ENCODE measurements at places on chromosomes 16 and 17.

DNA sequence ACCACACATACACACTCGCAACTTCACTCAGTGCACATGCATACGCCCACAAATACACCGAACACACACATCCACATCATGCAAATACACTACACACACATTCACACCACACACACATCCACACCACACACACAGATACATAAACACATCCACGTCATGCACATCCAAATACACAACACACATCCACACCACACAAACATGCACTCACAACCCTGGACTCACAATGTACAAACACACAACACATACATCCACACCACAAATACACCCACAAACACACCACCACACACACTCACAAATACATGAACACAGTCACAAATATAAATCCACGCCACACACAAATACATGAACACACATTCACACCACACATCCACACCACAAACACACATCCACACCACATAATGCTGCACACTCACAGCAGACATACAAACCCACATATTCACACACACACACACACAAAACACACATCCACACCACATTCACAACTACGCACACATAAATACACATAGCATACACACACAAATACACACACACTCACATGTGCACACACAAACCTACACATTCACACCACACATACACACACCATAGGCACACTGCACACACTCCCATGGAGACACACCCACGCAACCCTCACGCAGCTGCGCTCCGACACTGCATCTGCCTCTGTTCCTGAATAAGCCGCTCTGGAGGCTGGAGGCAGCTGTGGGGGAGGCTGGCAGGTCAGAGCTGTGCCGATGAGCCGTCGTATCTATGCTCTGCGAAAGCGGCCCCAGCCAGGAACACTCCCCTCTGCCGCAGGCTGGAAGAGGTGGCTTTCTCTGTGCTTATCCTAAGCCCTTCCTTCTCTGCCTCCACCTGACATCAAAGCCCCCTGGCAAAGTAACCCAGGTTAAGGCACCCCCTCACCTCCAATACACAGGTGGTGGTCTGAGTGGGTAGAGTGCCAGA lies 141.8 kb downstream of the GRIN2A start:
- no peak for DNase-seq

- no peak for DNase-seq
Measured at GRCh38 chr17:74280093-74280513, 6.1 kb downstream of the DNAI2 start.

GRCh38 chr16:88750854-88751253 lies 34.2 kb downstream of the PIEZO1 start:
- DNase-seq, result no peak

DNA sequence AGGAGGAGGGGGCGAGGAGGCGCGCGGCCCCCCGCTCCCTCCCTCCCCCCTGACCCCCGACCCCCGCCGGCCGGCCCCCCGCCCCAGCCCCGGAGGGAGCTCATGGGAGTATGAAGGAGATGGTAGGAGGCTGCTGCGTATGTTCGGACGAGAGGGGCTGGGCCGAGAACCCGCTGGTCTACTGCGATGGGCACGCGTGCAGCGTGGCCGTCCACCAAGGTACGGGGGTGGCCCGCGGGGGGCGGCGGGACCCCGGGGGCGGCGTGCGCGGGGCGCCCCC lies 390 bp downstream of the MLLT6 start:
- DNase-seq, result no peak

DNA sequence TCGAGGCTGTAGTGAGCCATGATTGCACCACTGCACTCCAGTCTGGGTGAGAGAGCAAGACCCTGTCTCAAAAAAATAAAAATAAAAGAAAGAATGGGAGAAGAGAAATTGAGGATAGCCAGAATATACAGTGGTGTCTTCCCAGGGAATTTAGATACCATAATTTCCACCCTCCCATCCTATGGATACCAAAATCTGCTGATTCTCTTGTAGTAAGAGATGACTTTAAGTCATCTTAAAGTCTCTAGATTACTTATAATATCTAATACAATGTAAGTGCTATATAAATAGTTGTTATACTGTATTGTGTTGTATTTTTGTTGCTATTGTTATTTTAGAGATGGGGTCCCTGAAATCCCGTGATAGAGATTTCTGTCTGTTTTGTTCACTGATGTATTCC lies 1.5 kb upstream of the ERAL1 start:
- DNase-seq, result no peak

GRCh38 chr17:44281570-44281969 lies 13.6 kb upstream of the SLC4A1 start:
- no peak for DNase-seq

GRCh38 chr17:63672856-63673255 lies 27.1 kb downstream of the LIMD2 start:
- DNase-seq, result no peak

DNA sequence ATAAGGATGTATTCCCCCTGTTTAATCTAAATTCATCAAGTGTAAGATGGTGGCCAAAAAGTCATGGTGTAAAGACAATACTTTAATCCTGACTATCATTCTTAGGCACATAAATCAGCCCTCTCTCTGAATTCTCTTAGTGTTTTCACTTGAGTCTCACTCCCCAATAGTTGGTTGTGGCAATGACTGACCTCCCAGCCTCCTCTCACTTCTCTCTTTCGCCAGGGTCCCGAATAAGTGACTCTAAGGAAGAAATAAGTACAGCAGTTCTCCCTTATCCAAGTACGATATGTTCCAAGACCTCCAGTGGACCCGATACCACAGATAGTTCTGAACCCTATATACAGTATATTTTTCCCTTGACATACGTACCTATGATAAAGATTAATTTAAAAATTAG lies 335.3 kb downstream of the MAF start:
- DNase-seq, result no peak

GRCh38 chr17:55462711-55463110 lies 41.1 kb upstream of the MMD start:
- peak; percentile 32 for DNase-seq

DNA sequence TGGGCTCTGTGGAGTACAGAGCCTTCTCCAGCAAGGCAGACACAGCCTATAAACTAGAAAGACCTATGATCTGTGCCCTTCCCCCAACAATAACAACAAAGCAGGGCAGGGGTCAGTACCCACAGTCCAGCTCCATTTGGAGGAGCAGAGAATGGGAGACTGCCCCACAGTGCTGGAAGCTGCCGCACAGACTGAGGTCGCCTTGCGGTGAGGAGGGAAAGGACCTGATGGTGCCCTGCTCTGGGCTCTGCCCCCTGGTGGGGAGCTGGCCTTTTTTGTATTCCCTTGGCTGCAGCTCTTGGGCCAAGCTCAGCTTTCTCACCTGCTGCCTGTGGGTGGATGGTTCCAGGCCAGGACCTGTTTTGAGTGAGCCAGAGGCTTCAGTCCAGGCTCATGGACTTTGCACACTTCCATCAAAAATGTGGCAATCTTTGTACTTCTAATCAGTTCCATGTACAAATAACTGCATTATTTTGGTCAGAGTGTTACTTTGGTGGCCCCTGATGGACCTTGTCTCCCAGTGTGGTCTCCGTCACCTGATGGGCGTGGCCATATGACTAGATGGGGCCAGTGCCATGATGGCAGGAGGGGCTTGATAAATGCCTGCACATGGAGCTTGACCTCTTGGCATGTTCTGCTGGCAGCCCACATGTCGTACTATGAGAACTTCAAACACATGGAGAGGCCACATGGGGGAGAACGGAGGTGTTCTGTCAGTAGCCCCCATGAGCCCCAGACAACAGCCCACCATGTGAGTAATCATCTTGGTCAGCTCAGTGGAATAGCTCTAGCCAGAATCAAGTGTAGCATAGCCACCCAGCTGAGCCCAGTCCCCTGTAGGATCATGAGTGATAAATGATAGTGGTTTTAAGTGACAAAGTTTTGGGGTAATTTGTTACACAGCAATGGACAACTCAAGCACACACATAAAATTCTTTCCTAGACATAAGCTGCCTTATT lies 24.2 kb downstream of the B9D1 start:
- peak; percentile 28 for DNase-seq

DNA sequence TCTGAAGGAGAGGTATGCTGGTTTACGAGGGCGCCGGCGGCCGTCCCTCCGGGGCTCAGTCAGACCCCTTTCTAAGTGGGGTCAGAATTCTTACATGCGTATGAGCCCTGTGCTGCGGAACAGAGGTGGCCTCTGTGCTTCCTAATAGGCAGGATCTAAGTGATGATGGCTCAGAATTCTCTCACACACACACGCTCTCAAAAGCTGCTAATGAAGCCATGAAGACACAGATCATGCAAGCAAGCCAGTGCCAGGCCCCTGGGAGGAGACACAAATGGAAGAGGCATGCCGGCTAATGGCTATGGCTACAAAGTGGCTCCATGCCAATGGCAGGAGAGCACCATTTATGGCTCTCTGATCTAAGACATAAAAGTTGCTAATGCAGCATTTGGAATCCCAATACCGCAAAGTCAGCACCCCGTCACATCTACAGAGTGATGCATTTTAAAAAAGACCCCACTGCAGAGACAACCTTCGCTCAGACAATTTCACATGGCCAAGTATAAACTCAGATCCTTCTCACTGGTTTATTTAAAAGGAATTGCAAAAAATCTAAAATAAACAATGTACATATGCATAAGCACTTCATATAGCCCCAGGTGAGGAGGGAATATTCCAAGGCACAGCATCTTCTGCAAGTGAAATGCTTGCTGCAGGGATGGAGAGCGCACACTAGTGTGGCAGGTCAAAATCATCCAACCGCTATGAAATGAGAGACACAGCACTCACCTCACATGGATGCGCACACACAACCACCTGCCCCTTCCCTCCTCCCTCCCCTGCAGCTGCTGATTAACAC lies 24.5 kb downstream of the NPLOC4 start:
- no peak for DNase-seq

DNA sequence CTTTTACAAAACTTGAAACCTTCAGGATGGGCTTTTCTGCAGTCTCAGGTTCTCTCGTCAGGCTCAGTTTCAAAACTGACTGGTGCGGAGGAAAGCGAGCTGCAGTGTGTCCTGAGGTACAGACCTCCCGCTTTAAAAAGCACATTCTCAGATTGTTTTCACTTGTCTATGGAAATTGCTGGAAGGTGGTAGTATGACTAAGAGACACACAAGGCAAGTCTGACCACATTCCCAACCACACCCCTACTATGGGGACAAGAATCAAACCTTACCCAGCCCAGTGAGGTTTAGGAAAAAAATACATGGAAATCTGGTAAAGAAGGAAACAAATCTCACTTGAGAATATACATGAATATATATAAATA lies 18.2 kb downstream of the SRP68 start:
- no peak for DNase-seq

DNA sequence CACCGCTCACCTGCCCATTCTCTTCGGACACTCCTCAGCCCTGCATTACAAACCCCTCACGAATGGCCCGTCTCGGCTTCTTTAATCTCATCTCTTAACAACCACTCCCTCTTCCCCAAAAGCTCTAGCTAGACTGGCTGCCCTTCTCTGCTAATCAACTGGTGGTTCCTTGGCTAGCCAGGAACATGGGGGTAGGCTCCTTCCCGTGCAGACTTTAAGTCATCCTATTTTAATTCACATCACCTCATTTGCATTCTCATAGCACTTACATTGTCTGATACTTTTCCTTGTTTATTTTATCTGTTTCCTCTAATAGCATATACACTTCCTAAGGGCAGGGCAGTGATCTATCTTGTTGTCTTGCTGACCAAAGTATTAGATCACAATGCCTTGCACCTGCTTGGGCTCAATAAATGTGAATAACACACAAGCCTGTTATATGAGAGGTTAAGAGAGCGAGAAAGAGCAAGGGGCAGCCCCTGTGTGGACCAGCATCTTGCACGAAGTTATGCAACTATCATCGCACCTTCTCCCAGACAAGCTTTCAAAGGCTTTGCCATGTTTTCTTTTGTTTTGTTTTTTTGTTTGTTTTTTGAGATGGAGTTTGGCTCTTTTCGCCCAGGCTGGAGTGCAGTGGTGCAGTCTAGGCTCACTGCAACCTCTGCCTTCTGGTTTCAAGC lies 9.8 kb downstream of the TP53 start:
- no peak for DNase-seq

DNA sequence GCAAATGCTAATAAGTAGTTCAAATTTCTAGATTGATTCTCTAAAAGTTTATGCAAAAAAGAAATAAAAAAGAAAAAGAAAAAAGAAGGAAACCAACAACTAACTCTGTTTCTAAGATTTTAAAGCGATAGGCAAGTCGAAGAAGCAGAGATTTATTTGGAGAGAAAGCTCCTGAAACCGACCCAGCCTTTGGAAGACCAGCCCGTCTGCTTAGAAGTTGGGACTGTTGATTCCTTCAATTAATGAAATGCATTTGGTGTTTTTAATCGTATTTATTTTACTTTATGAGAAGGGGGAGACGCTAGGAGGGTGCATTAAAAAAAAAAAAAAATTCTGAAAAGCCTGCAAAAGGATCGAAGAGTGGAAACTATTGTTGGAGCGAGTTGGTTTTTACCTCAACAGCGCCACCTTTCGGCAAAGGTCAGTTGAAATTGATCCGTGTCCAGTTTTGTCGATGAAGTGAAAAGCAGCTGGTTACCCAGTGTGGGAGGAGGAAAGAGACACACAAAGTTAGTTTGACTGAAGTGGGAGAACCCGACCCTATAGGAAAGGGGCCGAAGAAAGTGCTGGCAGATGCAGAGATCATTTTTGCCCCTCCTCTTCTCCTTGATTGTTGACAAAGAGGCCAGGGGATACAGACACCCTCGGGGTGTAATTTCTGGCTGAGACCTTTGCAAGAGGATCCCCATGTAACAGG lies 1.5 kb upstream of the MAF start:
- peak; percentile 70 for DNase-seq

GRCh38 chr17:69757688-69758430 lies 317.2 kb upstream of the KCNJ16 start:
- DNase-seq, result peak; percentile 91

- no peak for DNase-seq
Measured at GRCh38 chr16:10318798-10319500, 66.9 kb upstream of the ATF7IP2 start.

GRCh38 chr16:87832741-87833502 lies 36.4 kb downstream of the SLC7A5 start:
- DNase-seq, result no peak

DNA sequence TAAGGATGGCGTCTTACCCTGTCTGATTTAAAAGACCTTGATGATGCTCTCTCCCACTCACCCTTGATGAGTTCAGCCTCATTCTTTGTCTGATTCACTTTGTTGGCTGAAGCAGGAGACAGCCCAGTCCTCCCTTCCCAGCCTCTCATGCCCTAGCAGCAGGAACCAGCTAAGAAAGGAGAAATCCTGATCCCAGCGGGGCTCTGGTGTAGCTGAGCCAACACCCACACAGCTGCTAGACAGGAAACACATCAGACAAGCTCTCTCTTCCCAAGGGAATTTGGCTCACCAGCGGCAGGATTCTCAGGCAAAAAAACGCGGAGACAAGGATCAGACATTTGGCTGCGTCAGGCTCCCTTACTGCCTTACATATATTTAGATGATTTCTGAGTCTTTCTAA lies 211.5 kb downstream of the CDH11 start:
- DNase-seq, result peak; percentile 97

GRCh38 chr16:6932871-6933385 lies 399.7 kb upstream of the RBFOX1 start:
- DNase-seq, result no peak

DNA sequence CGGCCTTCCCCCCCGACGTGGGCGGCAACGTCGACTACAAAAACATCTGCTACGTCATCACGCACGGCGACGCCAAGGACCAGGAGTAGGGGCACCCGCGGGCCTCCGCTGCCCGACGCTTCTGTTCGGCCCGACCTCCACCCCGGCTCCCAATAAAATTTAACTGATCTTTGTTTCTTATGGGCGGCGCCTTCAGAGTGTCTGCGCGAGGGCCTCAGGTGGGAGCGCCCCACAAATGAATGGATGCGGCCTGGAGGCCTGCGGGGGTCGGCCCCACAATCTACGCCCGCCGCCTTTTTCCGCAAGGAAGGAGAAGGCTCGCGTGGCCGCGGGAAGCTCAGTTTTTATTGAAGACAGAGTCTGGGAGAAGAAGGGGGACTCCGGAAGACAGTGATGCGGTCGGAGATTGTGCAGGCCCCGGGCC lies 3.2 kb downstream of the MYL11 start:
- peak; percentile 90 for DNase-seq

Data from fibroblast of skin of right quadriceps (primary cell).